Activated naive CD8-positive, alpha-beta T cell treated with anti-CD3 and anti-CD28 coated beads for 36 hours (primary cell): ENCODE measurements at places on chromosomes 12 and 14. TPM values are rescaled to one million over a fixed set of nuclear protein-coding genes. Genes with fewer than 3 reads are reported as not detected.

Gene SIX1
- total RNA-seq: not detected

Gene RNF10
- 142 TPM for total RNA-seq

Gene SOAT2
- 3.1 TPM for total RNA-seq

Gene AMDHD1
- total RNA-seq: 1.4 TPM

GRCh38 chr12:85775091-85775490 is 61.1 kb downstream of the RASSF9 start:
- H3K27me3 ChIP-seq: no peaks in the 10 kb centered on the region
- no peak overlapping the region for H3K27ac ChIP-seq
- no peaks in the 10 kb centered on the region for H3K4me1 ChIP-seq
- no peak overlapping the region for H3K4me3 ChIP-seq
- no peaks in the 10 kb centered on the region for H3K36me3 ChIP-seq

Gene NEDD8
- 194 TPM for total RNA-seq

DNA sequence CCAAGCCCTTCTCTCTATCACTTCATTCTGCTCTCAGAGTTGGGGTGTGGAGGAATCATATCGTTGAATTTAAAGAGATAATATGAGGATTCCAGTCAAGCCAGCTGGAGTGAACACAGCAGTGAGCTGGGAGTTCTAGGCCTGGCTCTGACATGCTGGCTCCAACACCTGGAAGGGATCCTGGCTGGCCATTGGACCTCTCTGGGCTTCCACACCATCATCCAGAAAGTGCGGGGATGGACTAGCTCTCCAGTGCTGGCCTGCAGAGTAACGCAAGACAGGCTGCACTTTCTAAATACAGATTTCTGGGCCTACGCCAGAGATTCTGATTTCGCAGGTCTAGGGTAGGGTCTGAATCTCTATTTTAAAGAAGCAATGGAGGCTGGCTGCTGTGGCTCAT is 34.8 kb upstream of the HDAC7 start:
- H3K27ac ChIP-seq: no peak overlapping the region
- no peaks in the 10 kb centered on the region for H3K27me3 ChIP-seq
- H3K4me1 ChIP-seq: peaks cover 21% of the 10 kb centered on the region

DNA sequence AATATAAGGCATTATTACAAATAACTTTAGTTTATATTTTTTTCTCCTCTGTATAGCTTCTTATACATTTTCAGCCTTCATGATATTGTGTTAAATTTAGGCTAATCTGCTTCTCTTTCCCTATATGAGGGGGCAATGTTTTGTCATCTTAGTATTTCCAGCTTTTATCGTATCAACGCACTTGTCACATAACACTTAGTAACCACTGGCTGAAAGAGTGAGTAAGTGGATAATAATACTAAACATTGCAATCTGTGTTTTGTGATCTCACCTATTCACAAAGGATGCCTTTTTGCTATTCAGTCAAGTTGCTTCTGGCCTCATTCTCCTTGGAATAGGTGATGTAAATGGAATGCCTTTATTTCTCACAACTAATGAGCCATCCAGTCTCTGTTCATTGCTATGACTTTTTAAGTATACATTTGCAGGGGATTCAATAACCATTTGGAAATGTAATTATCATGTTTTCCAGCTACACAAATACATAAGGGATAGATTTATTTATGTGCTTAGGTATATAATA is 260.9 kb downstream of the BMP4 start:
- no peaks in the 10 kb centered on the region for H3K27me3 ChIP-seq
- no peak for DNase-seq
- H3K36me3 ChIP-seq: no peaks in the 10 kb centered on the region

GRCh38 chr14:81889529-81889928 is 355.9 kb upstream of the SEL1L start:
- H3K4me3 ChIP-seq: no peak overlapping the region
- DNase-seq: no peak
- no peaks in the 10 kb centered on the region for H3K27me3 ChIP-seq
- no peak overlapping the region for H3K27ac ChIP-seq

- H3K4me1 ChIP-seq: peaks cover 56% of the 10 kb centered on the region
- no peaks in the 10 kb centered on the region for H3K27me3 ChIP-seq
- H3K4me3 ChIP-seq: peak overlapping the region; percentile 40
These were observed 55.2 kb downstream of the GALNT4 start for GRCh38 chr12:89469361-89469760.

- no peaks in the 10 kb centered on the region for H3K27me3 ChIP-seq
- peaks cover 27% of the 10 kb centered on the region for H3K4me1 ChIP-seq
- no peak overlapping the region for H3K27ac ChIP-seq
- DNase-seq: no peak
These were observed 87.7 kb downstream of the CHGA start for GRCh38 chr14:93010522-93011140.

DNA sequence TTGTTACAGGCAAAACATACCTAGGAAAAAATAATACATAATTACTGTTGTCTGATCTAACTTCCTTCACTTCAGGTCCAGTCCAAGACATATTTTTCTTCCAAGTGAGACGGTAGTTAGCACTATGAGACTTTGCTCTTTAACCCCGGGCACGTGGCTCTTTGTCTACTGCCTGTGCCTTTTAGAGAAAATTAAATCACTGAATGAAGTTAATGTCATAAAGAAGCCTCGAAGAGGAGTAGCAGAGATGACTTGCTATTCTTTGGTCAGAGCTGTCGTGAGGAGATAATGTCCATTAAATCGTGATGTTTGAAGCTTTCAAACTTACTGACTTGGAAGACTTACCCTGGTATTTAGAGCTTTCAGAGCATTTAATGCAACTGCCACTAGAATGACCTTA is 8.7 kb downstream of the TESPA1 start:
- no peak for DNase-seq
- H3K27ac ChIP-seq: peak overlapping the region; percentile 85
- H3K4me3 ChIP-seq: peak overlapping the region; percentile 62
- H3K27me3 ChIP-seq: no peaks in the 10 kb centered on the region

DNA sequence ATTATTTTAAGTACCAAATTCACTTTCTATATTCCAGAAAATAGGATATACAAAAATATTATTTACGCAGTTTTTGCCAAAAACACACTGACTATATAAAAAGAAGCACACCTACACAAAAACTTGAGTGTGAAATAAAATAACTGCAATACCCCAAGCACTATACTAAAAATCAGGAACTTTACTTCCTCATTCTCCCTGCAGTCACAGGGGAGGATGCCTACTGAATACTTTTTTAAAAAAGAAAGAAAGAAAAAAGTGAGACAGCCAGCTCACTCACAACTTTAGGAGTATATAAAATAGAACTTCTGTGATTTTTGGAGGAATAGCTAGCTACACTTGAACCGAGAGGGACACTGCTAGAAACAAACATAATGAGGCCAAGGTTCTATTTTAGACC is 12.2 kb downstream of the RPS6KA5 start:
- no peak overlapping the region for H3K27ac ChIP-seq
- H3K4me3 ChIP-seq: no peak overlapping the region
- H3K27me3 ChIP-seq: no peaks in the 10 kb centered on the region
- DNase-seq: no peak
- H3K36me3 ChIP-seq: peaks cover 16% of the 10 kb centered on the region
- peaks cover 33% of the 10 kb centered on the region for H3K4me1 ChIP-seq

GRCh38 chr12:84619053-84619571 is 293.5 kb downstream of the SLC6A15 start:
- DNase-seq: no peak
- H3K27ac ChIP-seq: no peak overlapping the region
- H3K36me3 ChIP-seq: no peaks in the 10 kb centered on the region
- H3K27me3 ChIP-seq: no peaks in the 10 kb centered on the region

DNA sequence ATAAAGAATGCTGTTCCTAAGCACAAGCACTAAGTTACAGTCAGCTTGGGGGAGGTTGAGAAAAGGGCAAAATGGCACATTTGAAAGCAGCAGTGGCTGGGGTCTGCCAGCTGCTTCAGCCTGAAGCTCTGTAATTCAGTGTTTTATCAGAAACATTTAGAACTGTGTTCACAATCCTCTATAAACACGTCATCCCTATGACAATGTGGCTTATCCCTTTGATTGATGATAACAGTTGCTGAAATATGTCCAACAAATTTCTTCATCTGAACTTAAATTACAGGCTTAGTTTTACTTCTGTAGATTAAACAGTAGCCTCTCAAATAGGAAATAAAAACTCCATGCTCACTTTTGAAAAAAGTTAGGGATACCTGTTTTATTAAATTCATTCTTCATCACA is 108.8 kb downstream of the VEZT start:
- no peak for DNase-seq
- H3K27ac ChIP-seq: no peak overlapping the region

Gene CD163L1
- not detected for total RNA-seq

GRCh38 chr12:45227316-45228067 is 11.6 kb downstream of the ANO6 start:
- H3K4me3 ChIP-seq: no peak overlapping the region
- DNase-seq: no peak
- H3K27ac ChIP-seq: no peak overlapping the region
- H3K27me3 ChIP-seq: no peaks in the 10 kb centered on the region
- H3K4me1 ChIP-seq: peaks cover 23% of the 10 kb centered on the region

DNA sequence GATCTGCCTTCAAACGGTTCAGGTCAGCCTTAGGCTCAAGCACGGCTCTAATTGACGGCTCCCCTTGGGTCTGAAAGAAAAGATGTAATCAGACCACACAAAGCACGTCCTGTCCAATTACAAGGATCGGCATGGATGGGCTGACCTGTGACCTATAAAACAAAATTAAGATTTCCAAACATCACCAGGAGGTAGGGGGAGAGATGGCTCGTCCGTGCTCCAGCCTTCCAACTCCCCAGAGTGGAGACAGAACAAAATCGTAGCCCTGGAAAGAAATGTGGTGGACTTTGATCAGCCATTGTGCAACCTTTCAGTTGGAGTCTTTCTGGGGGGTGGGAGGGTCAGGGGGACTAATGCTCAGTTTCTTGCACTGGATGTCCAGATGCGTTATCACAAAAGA is 226.6 kb upstream of the DIO3 start:
- no peaks in the 10 kb centered on the region for H3K4me1 ChIP-seq
- no peak overlapping the region for H3K27ac ChIP-seq
- H3K36me3 ChIP-seq: no peaks in the 10 kb centered on the region
- peaks cover 23% of the 10 kb centered on the region for H3K27me3 ChIP-seq

- no peaks in the 10 kb centered on the region for H3K4me1 ChIP-seq
- no peak for DNase-seq
- peaks cover 10% of the 10 kb centered on the region for H3K27me3 ChIP-seq
- H3K27ac ChIP-seq: no peak overlapping the region
These were observed 41.5 kb downstream of the RERG start for GRCh38 chr12:15179672-15180071.

Gene CNTN1
- not detected for total RNA-seq
